ENCODE measurements at places on chromosomes 4 and X. TPM values are rescaled to one million over a fixed set of nuclear protein-coding genes. Genes with fewer than 3 reads are reported as not detected.

AVPR2 gene
- 3.2 TPM for polyA plus RNA-seq

PDLIM3 gene
- 703 TPM for polyA plus RNA-seq

DNA sequence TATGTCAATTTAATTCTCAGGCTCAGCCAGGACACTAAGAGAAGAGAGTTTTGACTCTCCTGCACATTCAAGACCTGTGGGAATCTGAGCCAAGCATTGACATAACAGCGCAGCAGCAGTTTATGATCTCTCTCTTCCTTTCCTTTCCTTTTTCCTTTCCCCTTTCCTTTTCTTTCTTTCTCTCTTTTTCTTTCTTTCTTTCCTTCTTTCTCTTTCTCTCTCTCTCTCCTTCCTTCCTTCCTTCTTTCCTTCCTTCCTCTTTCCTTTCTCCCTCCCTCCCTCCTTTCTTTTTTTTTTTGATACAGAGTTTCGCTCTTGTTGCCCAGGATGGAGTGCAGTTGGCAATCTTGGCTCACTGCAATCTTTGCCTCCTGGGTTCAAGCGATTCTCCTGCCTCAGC lies 21.6 kb downstream of the SAT1 start:
- H3K36me3 ChIP-seq: no peaks in the 10 kb centered on the region
- no peaks in the 10 kb centered on the region for H3K4me1 ChIP-seq

DNA sequence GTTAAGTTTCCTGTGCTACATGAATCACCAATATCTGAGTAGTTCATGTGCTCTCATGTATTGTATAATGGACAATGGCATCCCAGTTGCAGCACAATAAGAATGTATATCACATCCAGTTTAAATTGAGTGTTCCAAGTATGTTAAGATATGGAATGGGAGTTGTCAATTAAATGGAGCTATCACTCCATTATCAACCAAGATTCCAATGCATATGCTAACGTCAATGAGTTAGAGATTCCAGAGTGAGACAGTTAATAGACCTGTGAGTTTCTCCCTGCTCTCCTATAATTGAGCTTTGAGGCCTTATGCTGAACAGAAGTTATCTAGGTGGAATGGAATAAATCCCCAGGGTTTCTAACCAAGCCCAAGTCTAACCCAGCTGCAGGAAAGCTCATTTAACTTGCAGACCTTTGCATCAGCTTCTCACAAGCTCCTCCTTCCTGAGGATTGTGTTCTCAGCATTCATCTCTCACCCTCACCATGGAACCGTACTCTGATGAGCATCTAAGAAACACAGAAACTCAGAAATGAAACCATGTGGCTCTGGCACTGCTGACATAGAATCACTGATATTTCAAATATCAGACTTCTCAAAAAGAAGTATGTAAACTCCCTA lies 84.8 kb downstream of the TIGD2 start:
- no peak for DNase-seq
- H3K27ac ChIP-seq: no peak overlapping the region
- H3K4me3 ChIP-seq: no peak overlapping the region
- no peaks in the 10 kb centered on the region for H3K4me1 ChIP-seq

GRCh38 chr4:147780137-147780777 lies 48.4 kb downstream of the ARHGAP10 start:
- DNase-seq: peak; percentile 57
- H3K4me3 ChIP-seq: no peak overlapping the region
- H3K4me1 ChIP-seq: peaks cover 53% of the 10 kb centered on the region
- peak overlapping the region; percentile 19 for H3K27ac ChIP-seq
- H3K27me3 ChIP-seq: no peaks in the 10 kb centered on the region
- no peaks in the 10 kb centered on the region for H3K36me3 ChIP-seq

- no peak overlapping the region for H3K4me3 ChIP-seq
- DNase-seq: no peak
- H3K4me1 ChIP-seq: no peaks in the 10 kb centered on the region
- H3K36me3 ChIP-seq: no peaks in the 10 kb centered on the region
Observed at GRCh38 chrX:41981481-41982013, 58.2 kb upstream of the CASK start.

- no peaks in the 10 kb centered on the region for H3K36me3 ChIP-seq
- H3K27ac ChIP-seq: peak overlapping the region; percentile 62
- H3K4me1 ChIP-seq: no peaks in the 10 kb centered on the region
- DNase-seq: no peak
- H3K4me3 ChIP-seq: no peak overlapping the region
Observed at GRCh38 chr4:26049447-26049846, 135.4 kb downstream of the SMIM20 start.

GRCh38 chrX:78997870-78998558 lies 52.8 kb downstream of the P2RY10 start:
- DNase-seq: no peak
- H3K27me3 ChIP-seq: no peaks in the 10 kb centered on the region
- no peak overlapping the region for H3K4me3 ChIP-seq
- H3K4me1 ChIP-seq: no peaks in the 10 kb centered on the region
- H3K27ac ChIP-seq: no peak overlapping the region

DNA sequence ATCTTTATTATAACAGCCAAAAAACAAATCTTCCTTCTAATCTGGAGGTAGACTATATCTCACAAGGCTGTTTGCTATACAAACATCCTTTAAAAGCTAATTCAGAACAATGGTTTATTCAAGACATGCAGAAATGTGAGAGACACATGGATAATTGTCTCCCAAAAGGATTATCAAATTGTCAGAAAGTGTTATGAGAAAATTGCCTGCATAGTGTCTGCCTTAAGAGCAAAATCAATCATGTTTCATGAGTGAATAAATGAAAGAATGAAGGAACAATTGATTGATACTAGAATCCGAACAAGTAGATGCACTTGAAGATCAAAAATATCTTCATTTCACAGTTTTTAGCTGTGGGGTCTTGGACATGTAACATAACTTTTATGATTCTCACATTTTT lies 621.7 kb upstream of the BOD1L1 start:
- H3K4me3 ChIP-seq: no peak overlapping the region
- H3K36me3 ChIP-seq: no peaks in the 10 kb centered on the region
- H3K27me3 ChIP-seq: no peaks in the 10 kb centered on the region
- no peaks in the 10 kb centered on the region for H3K4me1 ChIP-seq
- H3K27ac ChIP-seq: no peak overlapping the region

GRCh38 chr4:26171501-26171900 lies 149.3 kb upstream of the RBPJ start:
- no peak overlapping the region for H3K27ac ChIP-seq
- no peak for DNase-seq
- no peaks in the 10 kb centered on the region for H3K4me1 ChIP-seq
- no peaks in the 10 kb centered on the region for H3K36me3 ChIP-seq

GRCh38 chr4:48813964-48814363 lies 16.9 kb upstream of the OCIAD1 start:
- no peak for DNase-seq
- H3K4me3 ChIP-seq: no peak overlapping the region
- no peaks in the 10 kb centered on the region for H3K27me3 ChIP-seq
- no peaks in the 10 kb centered on the region for H3K4me1 ChIP-seq

- no peaks in the 10 kb centered on the region for H3K27me3 ChIP-seq
- DNase-seq: no peak
Observed at GRCh38 chrX:124504111-124504983, 158.0 kb downstream of the SH2D1A start.

All from psoas muscle (tissue), 8 donors.